Neural progenitor cell (in vitro differentiated cells): ENCODE measurements at places on chromosomes 7 and 10. TPM values are rescaled to one million over a fixed set of nuclear protein-coding genes. Genes with fewer than 3 reads are reported as not detected.

NKX2-3 gene
- total RNA-seq: not detected in 2 replicates

SLC13A1 gene
- not detected in 2 replicates for total RNA-seq

TUBAL3 gene
- total RNA-seq: not detected in 2 replicates

NME8 gene
- total RNA-seq: 0.34 and 9.0 TPM in 2 replicates

PRKG1 gene
- total RNA-seq: 22.7 and 26.4 TPM in 2 replicates

C10orf67 gene
- not detected in 2 replicates for total RNA-seq

AMPH gene
- 21.2 and 22.8 TPM in 2 replicates for total RNA-seq

DNA sequence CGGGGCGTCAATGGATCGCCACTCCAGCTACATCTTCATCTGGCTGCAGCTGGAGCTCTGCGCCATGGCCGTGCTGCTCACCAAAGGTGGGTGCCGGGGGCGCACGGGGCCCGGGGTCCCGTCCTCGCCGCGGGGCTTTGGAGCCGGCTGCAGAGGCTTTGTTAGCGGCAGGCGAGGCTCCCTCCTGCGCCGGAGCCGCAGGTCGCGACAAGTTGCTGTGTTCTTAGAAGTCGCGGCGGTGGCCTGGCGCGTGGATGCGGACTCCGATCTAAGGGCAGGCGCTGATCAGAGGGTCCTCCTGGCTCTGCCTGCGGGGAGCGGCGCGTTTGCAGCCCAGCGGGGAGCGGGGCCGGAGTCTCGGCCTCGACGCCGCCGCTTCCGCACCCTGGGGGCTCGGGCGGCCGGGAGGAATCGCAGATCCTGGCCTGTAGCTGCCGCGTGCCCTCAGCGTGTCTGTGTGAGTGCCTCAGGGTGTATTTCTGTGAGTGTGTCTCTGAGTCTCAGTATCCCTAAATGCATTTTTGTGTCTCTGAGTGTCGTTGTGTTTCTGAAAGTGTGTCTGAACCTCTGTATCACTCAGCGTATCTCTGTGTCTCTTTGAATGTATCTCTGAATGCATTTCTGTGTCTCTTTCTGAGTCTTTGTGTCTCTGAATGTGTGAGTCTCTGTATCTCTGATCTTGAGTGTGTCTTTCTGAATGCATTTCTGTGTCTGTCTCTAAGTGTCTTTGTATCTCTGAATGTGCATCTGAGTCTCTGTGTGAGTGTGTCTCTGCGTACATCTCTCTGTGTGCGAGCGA is 766 bp downstream of the BAMBI start:
- peak; percentile 70 for DNase-seq
- H3K27me3 ChIP-seq: peaks cover 86% of the 10 kb centered on the region
- H3K4me1 ChIP-seq: peaks cover 36% of the 10 kb centered on the region
- no peaks in the 10 kb centered on the region for H3K36me3 ChIP-seq
- H3K27ac ChIP-seq: no peak overlapping the region

DNA sequence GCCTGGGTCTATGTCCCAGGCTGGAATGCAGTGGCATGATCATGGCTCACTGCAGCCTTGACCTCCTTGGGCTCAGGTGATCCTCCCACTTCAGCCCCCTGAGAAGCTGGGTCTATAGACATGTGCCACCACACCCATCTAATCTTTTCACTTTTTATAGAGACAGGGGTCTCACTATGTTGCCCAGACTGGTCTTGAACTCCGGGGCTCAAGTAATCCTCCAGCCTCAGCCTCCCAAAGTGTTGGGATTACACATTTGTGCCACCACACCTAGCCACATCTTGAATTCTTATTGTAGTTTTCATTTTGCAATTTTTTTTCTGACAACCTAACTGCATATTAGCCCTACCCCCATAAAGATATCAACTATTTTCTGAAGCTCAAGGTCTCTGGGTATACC is 18.4 kb upstream of the COL1A2 start:
- H3K27me3 ChIP-seq: no peaks in the 10 kb centered on the region
- no peak for DNase-seq
- H3K4me3 ChIP-seq: no peak overlapping the region
- H3K4me1 ChIP-seq: peaks cover 23% of the 10 kb centered on the region
- H3K36me3 ChIP-seq: no peaks in the 10 kb centered on the region
- H3K27ac ChIP-seq: no peak overlapping the region

DNA sequence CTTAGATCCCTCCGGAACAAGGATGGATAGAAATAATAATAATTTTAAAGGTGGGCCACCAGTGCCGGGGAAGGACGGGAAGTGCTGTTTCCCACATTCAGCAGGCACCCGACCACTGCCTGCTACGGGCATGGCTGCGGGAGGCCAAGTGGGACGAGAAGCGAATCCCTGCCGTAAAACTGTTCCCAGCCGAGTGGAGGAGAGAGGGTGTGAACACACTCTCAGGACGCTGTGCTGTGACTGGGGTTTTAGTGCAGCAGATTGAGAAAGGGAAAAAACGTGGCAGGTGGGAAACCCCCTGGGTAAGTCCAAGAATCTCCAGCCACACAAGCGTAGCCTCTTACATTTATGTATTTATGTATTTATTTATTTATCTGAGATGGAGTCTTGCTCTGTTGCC is 158.8 kb downstream of the DNAJB6 start:
- no peak for DNase-seq
- H3K4me3 ChIP-seq: no peak overlapping the region
- H3K4me1 ChIP-seq: no peaks in the 10 kb centered on the region
- peaks cover 24% of the 10 kb centered on the region for H3K27me3 ChIP-seq

DNA sequence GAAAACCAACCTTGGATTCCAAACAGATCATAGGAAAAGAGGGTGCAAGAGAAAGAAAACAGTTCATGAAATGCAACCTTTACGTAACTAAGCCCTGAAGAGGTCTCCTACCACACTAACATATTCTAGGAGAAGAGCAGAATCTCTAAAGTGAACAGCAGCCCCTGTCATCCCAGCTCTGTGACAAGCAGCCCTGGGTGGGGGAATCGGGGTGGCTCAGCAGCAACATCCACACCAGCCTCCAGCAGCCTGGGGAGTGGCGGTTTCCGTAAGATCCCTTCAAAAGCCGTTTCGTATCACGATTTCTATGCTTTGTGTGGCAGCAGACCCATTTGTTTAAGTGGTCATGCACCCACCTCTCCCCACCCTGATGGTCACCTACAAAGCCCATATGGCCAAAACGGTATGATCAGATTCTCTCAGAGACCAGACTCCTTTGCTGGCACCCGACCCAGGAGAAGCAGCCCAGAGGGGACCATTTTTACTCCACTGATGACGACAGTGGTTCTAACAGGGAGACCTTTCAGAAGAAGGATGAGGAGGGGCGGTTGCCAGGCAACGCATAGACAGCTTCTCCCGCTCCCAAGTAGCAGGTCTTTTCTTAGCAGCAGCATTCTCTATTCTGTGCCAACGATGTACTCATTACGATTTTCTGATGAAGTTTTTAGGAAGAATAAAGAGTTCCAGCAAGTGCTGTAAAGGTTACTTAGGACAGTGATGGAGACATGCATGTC is 300.6 kb downstream of the DNAJB6 start:
- no peak overlapping the region for H3K27ac ChIP-seq
- peaks cover 36% of the 10 kb centered on the region for H3K27me3 ChIP-seq
- H3K4me3 ChIP-seq: no peak overlapping the region
- peak; percentile 17 for DNase-seq
- peaks cover 3% of the 10 kb centered on the region for H3K36me3 ChIP-seq

GRCh38 chr7:156374335-156374734 is 266.2 kb upstream of the RNF32 start:
- no peaks in the 10 kb centered on the region for H3K4me1 ChIP-seq
- no peak overlapping the region for H3K4me3 ChIP-seq
- no peak for DNase-seq
- no peak overlapping the region for H3K27ac ChIP-seq
- H3K36me3 ChIP-seq: no peaks in the 10 kb centered on the region

DNA sequence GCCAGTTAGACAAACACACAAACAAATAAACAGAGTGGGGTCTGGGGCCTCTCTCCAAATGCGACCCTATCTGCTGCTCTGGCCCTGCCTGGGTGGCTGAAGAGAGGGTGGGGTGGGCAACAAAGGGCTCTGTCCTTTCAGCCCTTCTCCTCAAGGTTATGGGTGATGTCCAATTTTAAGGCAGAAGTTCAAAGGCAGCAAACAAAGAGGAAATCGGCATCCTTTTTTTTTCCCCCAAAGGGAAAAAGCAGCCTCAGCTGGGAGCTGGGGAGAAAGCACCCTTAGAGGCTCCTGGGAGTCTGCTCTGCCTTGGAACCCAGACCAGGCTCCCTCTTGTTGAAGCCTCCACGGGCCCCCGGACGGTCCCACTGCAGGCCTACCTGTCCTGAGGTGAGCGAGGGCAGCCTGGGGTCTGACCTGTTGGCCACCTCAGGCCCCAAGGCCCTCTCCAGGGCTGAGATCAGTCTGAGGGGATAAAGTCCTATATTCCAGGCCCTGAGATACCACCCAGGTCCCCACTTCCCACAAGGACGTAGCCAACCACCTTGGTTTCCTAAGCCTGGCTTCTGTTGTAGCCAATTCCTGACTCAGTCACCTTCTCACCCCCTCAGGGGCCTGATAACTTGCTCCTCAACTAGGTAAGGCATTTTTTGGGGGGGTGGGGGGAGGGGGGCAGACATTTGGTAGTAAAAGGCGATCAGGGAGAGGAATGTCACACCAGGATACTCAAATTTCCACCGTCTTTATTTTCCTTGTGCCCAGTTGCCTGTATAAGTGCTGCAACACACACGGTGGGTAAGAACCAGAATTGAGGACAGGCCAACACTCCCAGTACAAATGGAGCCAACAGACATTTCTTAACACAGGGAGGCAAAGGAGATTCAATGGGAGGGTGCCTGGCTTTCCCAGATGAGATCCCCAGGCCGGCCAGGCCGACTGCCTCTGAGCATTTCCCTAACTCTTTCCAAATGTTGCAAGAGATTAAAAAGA is 4.3 kb downstream of the HOXA11 start:
- no peak for DNase-seq
- no peaks in the 10 kb centered on the region for H3K36me3 ChIP-seq
- H3K4me3 ChIP-seq: no peak overlapping the region
- H3K27me3 ChIP-seq: peaks cover 100% of the 10 kb centered on the region
- no peak overlapping the region for H3K27ac ChIP-seq

GRCh38 chr7:24403557-24403956 is 119.6 kb downstream of the NPY start:
- no peaks in the 10 kb centered on the region for H3K36me3 ChIP-seq
- H3K4me3 ChIP-seq: no peak overlapping the region
- no peak overlapping the region for H3K27ac ChIP-seq
- H3K27me3 ChIP-seq: peaks cover 3% of the 10 kb centered on the region

DNA sequence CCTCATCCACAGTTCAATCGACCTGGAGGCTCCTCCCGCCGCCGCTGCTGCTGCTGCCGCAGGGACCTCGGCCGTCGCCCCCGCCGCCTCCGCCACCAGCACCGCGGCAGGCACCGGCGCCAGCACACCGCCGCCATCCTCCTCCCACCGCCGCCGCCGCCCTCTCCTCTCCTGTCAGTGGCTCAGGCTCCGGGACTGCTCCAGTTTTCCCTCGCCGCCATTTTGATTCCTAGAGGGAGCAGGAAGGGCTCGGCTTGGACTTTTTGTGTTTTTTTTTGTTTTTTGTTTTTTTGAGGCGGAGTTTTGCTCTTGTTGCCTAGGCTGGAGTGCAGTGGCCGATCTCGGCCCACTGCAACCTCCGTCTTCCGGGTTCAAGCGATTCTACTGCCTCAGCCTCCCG is 3.0 kb upstream of the MCM10 start:
- H3K4me3 ChIP-seq: no peak overlapping the region
- peaks cover 7% of the 10 kb centered on the region for H3K4me1 ChIP-seq
- no peaks in the 10 kb centered on the region for H3K27me3 ChIP-seq
- H3K36me3 ChIP-seq: no peaks in the 10 kb centered on the region
- H3K27ac ChIP-seq: no peak overlapping the region
- DNase-seq: peak; percentile 19

GRCh38 chr10:80275756-80276155 is 13.7 kb downstream of the MAT1A start:
- H3K36me3 ChIP-seq: no peaks in the 10 kb centered on the region
- DNase-seq: no peak
- no peak overlapping the region for H3K4me3 ChIP-seq
- H3K27ac ChIP-seq: no peak overlapping the region

GRCh38 chr10:26214004-26214403 is 2.6 kb upstream of the GAD2 start:
- H3K36me3 ChIP-seq: no peaks in the 10 kb centered on the region
- peak; percentile 86 for DNase-seq
- peaks cover 61% of the 10 kb centered on the region for H3K4me1 ChIP-seq
- peak overlapping the region; percentile 44 for H3K4me3 ChIP-seq
- H3K27me3 ChIP-seq: peaks cover 100% of the 10 kb centered on the region
- no peak overlapping the region for H3K27ac ChIP-seq
